GM18507 (cell line): ENCODE measurements at places on chromosomes 1 and 21.

GRCh38 chr1:29282924-29283803 is 46.8 kb downstream of the PTPRU start:
- no peak for DNase-seq

GRCh38 chr1:215416497-215416896 is 150.6 kb upstream of the KCTD3 start:
- DNase-seq, result no peak

- no peak for DNase-seq
Observed at GRCh38 chr1:58869638-58870297, 85.9 kb upstream of the JUN start.

DNA sequence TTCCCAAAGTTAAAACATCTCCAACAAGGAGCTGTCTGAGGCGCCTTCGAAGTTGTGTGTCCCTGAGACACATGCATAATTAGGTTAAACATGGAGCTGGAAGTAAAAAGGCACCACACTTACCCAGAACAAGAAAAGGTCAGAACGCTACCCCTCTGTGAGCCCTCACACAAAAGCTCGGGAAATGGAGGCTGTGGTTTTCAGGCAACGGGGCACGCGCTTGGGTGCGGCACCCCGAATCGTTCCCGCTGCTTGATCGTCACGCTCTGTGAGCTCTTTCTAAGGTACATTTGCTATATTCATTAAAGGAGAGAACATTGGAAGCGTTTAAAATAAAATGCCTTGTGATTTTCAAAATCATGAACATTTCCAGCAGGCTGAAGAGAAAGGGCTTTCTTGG is 12.5 kb downstream of the CAPN8 start:
- no peak for DNase-seq

GRCh38 chr1:100065183-100065968 is 67.4 kb downstream of the SASS6 start:
- DNase-seq, result no peak

DNA sequence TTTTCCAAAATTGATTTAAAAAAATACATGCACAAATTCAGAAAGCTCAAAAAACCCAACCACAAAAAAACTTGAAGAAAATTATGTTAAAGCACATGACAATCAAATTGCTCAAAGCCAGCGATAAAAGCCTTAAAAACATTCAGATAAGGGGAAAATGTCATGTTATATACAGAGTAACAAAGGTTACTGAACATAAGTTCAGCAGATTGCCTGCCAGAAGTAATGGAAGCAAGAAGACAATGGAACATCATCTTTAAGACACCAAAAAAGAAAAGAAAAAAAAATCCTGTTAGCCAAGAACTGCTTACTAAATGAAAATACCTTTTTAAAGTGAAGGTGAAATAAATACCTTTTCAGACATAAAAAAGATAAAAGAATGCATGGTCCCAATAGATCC is 147.2 kb upstream of the SGIP1 start:
- no peak for DNase-seq
